Fibroblast of the aortic adventitia (primary cell): ENCODE measurements at places on chromosomes 7 and 10. TPM values are rescaled to one million over a fixed set of nuclear protein-coding genes. Genes with fewer than 3 reads are reported as not detected.

The GIMAP1 gene
- not detected in 2 replicates for total RNA-seq

The EGFR gene
- 48.3 and 147 TPM in 2 replicates for total RNA-seq

The ACSM6 gene
- not detected in 2 replicates for total RNA-seq

The CD36 gene
- 1.7 and 561 TPM in 2 replicates for total RNA-seq

The SCRN1 gene
- total RNA-seq = 39.7 and 93.1 TPM in 2 replicates

The CAMK2B gene
- total RNA-seq = 6.4 TPM in 1 of 2 replicates, not detected in the other

The KNDC1 gene
- total RNA-seq = under 0.01 and 0.41 TPM in 2 replicates

The STEAP1B gene
- total RNA-seq = 2.5 and 38.6 TPM in 2 replicates

The ADARB2 gene
- total RNA-seq = not detected in 2 replicates

The GBX1 gene
- not detected in 2 replicates for total RNA-seq

The GPR37 gene
- 0.65 and 7.0 TPM in 2 replicates for total RNA-seq

The HOXA3 gene
- 1.2 and 3.5 TPM in 2 replicates for total RNA-seq

The KCNMA1 gene
- total RNA-seq = 40.1 and 106 TPM in 2 replicates

GRCh38 chr7:130513447-130513846 lies 21.6 kb downstream of the MEST start:
- DNase-seq = no peak

DNA sequence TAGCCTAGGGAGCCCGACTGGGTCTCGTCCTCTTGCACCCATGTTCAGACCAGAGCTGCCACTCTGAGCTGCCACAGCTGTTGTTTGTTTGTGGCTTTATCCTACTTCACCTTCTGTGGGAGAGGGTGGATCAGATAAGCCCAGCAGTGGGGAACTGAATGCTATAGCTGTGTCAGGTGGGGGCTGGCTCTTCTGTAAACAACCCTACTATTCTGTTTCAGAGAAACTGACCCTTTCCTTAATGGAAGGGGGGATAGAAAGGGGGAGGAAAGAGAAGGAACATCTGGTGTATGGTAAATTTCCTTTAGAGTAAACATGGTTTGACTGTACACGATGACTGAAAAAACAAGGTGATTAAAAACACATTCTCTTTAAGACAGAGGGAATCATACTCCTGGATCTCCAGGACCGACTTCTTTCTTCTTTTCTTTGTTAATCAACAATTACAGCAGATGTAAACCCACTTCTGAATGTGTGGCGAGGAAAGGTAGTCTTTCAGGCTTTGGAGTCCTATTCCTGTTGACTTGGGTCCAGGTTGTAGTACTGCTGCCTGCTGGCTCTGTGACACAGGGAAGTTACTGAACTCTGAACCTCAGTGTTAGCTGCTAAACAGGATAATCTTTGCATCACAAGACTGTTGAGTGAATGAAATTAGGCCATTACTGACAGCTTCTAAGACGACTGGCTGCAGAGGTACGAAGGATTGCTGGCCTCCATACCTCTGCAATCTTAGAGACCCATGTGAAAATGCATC lies 6.0 kb downstream of the PRXL2A start:
- DNase-seq = no peak

- DNase-seq = no peak
Observed at GRCh38 chr10:95392217-95392584, 101.4 kb upstream of the PDLIM1 start.

DNA sequence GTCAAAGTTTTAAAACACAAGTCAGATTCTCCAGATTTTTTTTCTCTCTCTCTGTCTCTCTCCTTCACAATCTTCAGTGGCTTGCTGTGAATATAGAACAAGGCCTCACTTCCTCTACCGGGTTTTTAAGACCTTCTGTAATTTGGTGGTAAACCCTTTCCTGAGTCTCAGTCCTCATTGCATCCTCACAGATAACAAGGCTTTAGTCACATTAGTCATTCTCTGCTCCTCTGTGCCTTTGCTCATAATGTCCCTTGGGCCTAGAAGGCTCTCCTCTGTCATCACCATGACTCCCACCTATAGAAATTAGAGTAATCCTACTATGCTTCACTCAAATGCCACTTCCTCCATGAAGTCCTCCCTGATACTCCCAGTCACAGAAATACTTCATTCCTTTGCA lies 172.7 kb upstream of the HPS1 start:
- no peak for DNase-seq

GRCh38 chr10:72461085-72461484 lies 106.4 kb upstream of the DNAJB12 start:
- no peak for DNase-seq

GRCh38 chr10:9645928-9646600 lies 1371.6 kb upstream of the CELF2 start:
- no peak for DNase-seq

DNA sequence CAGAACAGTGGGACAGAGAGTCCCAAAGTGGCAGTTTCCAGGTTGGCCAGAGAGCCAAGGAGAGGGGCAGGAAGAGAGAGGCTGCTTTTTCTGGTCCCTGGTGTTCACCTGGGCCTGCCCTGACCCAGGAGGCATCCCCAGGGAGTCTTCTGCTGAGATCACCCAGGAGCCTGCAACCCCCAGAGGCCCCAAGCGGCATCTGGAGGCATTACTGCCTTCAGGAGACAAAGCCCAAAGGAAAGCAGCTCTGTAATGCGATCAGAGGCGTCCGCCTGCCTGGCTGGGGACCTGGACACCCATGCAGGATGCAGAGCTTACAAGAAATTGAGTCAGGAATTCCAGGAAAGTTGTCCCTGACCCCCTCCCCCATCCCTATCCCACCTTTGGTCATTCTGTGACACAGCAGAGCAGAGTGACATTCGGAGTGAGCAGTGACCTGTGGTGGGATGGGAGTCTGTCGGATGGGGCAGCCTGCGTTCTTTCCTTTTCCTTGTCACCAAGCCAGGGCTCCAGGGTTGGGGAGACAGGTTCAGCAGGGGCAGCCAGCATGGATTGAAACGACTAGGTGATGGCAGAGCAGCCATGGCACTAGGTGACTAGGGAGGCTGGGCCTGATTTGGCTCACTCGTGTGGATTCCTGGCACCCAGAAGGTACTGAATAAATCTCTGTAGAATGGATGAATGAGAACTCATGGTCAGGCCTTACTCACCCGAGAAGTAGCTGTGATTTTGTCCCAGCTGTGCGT lies 10.4 kb downstream of the UNC5B start:
- DNase-seq = peak; percentile 44

- DNase-seq = no peak
Observed at GRCh38 chr10:125482637-125483036, 200.3 kb downstream of the TEX36 start.

GRCh38 chr10:102119417-102120141 lies 589 bp downstream of the LDB1 start:
- DNase-seq = peak; percentile 82

DNA sequence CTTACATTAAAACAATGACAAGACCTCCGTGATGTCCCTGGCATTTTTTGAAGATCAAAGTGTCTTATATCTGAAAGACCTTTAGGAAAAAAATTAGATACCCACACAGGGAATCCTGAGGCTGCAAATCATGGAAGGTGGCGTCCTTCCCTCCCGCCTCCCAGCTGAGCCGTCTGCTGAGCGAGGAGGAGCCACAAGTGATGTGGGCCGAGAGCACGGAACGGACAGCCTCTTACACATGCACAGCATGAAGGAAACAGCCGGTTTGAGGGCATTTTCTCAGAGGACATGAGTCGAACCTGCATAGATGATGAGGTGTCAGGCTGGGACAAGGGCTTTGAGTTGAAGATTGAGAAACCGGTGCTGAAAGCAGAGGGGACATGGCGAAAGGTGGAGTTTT lies 163.3 kb downstream of the ADARB2 start:
- DNase-seq = no peak

- DNase-seq = no peak
Observed at GRCh38 chr10:118457824-118458428, 115.8 kb upstream of the FAM204A start.

DNA sequence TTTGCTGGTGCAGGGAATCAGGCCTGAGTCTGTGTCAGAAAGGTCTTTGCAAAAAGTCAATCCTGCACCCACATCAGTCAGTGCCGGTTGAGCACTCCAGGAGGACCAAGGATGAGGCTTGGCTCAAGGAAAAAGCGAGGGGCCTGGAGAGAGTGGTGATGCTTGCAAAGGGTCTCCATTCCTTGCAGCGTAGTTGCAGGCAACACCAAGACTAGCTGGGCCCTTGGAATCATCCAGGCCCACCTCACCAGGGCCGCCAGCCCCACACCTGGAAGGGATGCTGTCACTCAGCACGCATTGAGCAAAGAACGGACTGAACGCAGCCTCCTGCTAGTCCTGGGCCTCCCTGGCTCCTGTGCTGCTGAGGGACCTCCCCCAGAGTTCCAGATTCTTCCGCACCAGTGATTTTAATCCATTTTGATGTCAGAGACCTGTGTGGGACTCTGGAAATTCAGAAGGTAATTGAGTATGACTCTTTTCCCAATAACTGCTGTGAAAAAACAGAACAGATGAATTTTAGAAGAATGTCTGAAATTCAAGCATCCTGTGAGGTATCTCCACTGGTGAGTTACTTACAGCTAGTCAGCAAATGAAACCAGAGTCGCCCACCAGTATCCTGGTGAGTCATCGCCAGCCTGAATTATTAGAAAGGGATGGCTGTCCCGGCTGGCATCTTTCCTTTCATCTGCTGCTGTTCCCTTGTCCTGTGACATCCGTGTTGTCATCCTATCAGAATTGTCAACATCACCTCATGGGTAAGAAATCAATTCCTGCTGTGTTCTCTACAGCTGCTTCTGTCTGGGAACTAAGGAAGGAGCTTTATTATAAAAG lies 150.8 kb upstream of the NPS start:
- DNase-seq = peak; percentile 23

DNA sequence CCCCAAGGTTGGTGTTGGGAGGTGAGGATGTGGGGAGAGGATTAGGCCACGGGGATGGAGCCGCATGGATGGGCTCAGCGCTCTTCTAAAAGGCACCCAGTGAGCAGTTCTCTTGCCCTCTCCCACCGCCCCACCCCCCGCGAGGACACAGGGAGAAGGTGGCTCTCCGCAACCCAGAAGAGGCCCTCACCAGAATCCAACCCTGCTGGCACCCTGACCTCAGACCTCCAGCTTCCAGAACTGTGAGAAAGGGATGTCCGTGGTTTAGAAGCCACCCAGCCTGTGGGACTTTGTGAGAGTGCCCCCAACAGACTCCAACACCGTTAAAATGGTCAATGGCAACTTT lies 242.8 kb upstream of the PPP2R2D start:
- no peak for DNase-seq

DNA sequence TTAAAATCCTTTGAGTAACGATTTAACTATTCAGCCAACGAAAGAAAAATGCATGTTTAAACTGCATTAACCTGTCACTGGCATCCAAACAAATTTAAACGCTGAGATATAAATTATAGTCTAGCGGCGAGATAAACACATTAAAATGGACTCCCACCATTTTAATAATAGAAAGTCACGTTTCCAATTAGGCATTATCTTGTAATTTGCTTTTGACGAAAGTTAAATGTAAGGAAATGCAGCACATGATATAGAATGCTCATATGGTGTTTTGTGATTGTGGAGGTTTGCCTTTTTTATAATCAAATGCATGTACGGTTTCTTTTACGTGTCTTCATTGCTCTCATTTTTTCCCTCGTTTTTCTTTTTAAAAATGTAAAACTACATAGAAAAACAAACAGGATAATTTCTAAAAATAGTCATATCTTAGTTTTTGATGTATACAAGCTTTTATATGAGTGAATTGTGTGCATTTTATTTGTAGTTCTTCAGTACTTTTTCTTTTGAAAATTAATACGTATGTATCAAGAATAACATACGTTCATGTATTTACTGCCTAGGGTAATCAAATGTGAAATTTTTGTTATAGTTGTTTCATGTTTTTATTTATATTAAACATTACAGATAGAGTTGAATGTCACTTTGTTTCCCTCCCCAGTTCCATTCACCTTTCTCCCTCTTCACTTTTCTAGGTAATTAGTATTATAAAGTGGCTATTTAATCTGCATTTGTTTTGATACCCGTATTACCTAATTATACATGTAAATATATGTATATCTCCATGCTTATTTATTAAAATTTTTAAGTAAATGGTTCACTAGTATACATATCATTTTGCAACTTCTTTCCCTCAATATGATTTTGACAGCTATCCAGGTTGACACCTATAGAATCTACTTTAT lies 1.1 kb upstream of the KLF14 start:
- peak; percentile 16 for DNase-seq

- DNase-seq = no peak
Observed at GRCh38 chr7:150940431-150941102, 37.6 kb downstream of the KCNH2 start.

GRCh38 chr7:151307536-151307935 lies 34.1 kb upstream of the NUB1 start:
- no peak for DNase-seq

GRCh38 chr7:117675497-117676435 lies 195.9 kb downstream of the CFTR start:
- peak; percentile 39 for DNase-seq

DNA sequence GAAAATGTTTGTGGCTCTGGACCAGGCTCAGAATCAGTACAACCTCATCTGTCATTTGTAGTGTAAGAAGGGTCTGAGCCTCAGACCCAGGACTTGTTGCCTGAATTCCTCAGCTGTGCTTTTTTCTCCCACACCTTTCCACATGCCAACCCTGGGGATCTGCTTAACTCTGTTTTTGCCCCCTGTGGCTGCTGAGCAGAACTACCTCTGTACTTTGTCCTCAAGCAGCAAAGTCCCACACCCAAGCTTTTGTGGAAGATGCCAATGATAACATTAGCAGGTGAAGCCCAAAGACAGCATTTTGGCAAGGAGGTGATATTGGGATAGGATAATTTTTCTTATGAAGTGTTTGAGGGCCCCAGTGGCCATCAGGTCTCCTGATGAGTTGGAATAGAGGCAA lies 5.8 kb upstream of the CYP2C18 start:
- no peak for DNase-seq

- no peak for DNase-seq
Observed at GRCh38 chr10:85045046-85045445, 716.7 kb downstream of the CCSER2 start.

- DNase-seq = peak; percentile 85
Observed at GRCh38 chr10:62166331-62167131, 102.1 kb downstream of the RTKN2 start.
